ENCODE measurements at places on chromosomes 5 and 9.
A peak's percentile ranks its signal among the peaks of the same experiment; 100 is the strongest.

- DNase-seq = no peak
Measured at GRCh38 chr5:15731699-15732098, 231.7 kb downstream of the FBXL7 start.

- no peak for DNase-seq
Measured at GRCh38 chr9:81717747-81718077, 28.4 kb upstream of the TLE1 start.

GRCh38 chr5:173720286-173720952 lies 104.0 kb upstream of the BOD1 start:
- DNase-seq = no peak

DNA sequence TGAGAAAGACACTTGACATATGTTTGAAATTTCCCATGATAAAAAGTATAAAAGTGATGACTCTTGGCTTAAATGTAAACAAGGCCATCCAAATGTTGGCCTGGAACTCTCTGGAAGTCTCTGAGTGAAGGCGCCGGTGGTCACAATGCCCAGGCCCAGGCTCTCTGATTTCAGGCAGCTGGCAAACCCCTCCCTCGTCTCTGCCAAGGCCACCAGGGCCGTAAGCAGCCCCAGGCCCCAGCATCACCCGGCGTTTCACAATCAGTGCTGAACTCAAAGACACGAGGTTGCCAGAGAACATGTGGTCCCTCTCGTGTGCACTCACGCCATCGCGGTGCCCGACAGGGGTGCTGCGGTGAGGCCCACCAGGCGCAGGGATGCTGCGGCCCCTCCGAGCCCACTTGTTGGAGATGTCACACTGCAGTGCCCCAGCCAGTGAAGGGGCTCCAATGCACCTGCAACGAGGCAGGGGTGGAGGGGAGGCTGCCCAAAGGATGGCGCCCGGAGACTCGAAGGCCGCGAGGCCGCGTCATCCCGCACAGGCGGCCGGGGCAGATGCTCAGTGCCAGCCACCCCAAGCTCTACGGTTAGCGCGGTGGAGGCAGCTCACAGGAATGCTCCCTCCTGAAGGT lies 15.0 kb downstream of the LPCAT1 start:
- DNase-seq = no peak

GRCh38 chr9:129854588-129855110 lies 19.4 kb downstream of the USP20 start:
- no peak for DNase-seq

DNA sequence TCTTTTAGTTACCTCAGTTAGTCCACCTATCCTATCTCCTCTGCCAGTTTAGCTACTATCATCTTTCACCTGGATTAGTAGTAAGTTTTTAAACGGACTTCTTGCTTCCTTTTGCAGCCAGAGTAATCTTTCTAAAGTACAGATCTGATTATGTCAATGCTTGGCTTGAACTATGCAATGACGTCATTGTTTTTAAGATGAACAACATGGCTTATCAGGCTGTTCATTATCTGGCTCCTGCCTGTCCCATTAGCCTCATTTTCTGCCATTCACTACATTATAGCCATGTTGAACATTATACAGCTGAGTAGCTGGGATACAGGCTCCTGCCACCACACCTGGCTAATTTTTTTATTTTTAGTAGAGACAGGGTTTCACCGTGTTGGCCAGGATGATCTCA lies 98.7 kb downstream of the RANBP17 start:
- no peak for DNase-seq

DNA sequence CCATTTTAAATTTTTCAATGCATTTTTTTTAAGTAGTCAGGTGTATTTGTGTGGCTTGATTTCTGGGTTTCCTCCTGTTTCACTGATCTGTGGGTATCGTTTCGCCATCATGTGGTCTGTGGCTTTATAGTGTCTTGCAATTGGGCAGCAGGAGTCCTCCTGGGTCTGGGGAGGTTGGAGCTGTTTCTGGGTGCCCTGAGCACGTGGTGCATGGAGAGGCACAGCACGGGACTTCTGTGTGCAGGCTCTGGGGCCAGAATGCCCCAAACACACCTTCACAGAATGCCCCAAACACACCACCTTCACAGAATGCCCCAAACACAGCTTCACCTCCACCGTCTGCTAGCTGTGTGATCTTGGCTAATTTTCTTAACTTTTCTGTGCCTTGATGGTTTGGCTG lies 82.6 kb upstream of the COL5A1 start:
- no peak for DNase-seq

DNA sequence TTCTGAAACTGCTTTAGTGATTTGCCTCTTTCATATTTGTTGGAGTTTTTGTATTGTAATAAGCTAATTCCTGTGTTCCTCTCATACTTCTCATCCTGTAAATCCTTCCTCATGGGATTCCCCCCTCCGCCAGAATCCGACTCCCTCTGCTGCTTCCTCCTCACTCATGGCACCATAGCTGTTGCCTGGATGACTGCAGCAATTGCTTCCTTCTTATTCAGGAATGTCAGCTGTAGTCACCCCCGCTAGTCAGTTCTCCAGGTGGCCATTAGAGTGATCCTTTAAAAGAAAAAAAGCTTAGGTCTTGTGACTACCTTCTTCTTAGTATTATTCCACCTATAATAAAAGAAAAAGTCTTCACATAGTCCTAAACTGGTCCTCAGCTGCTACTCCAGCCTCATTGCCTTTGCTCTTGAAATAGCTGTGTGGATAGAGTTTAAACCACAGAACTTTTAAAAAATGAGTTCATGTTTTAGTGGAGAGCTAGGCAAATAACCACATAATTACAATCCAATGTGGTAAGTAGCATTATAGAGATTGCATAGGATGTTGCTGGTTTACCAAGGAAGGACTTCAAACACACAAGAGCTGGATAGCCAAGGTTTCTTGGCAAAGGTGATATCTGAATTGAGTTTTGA lies 227.3 kb downstream of the KDM4C start:
- no peak for DNase-seq

- DNase-seq = peak; percentile 59
Measured at GRCh38 chr9:12813960-12814876, 39.4 kb downstream of the LURAP1L start.

DNA sequence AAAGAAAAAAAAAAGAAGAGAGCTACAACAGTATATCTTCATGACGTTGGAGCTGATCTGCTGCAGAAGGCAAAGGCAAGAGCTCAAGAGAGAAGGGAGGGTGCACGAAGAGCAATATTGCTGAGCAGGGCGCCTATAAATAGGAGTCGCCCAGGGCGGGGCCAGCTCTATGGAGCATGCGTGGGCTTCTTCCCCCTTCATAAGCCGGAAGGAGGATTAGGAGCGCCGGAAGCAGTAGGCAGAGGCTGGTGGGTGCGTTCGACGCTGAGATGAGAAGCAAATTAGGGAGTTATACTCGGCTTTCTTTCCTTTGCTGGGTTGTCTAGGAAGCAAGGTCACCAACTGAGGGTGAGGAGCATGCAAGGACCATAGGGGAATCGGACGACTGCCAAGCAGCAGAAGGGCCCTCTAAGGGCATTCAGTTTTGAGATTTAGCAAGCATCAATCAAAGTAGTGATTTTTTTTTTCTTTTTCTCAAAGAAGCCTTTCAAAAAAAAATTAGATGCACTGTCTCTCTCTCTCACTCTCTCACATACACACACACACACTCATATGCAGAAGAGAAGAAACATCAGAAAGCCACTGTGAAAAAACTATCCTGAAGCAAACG lies 496.7 kb downstream of the ENC1 start:
- no peak for DNase-seq

- DNase-seq = no peak
Measured at GRCh38 chr9:133709015-133709611, 29.0 kb downstream of the SARDH start.

DNA sequence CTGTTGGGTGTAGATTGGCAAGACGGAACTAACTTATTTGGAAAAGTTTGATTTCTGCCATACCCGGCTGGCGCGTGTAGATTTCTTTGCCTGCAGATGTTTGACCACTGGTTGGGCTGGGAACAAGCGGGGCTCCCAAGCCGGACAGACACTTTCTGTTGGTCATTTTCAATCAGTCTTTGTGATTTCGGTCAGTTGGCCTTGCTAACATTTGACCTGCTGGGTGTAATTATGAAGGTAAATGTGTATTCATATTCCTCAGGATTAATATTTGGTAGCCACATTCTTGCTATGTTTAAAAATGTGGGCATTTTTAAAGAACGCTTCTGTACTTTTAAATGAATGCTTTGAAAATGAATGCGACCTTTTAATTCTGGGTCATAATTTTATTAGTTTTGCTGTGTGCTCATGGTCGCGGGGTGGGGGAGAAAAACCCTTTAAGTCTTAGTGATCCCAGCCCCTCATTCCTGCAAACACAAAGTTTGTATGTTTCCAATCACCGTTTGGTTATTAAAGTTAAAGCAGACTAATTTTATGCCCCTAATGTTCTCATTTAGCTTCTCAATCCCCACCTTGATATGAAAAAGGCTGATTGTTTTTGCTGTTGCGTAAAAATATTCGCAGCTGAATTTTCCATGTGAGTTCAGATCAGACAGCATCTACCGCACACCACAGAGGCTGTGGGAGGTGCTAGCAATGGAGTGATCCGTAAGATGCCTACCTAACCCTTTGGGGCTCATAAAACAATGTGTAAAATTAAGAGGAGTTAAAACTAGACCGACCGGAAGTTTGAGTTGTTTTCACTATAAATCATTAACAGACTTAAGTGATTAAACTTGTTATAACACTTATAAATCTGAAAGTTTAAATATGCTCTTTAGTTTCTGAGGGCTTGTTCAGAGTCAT lies 1.5 kb downstream of the RASGRF2 start:
- no peak for DNase-seq

GRCh38 chr9:6239048-6239461 lies 23.4 kb downstream of the IL33 start:
- DNase-seq = no peak

- no peak for DNase-seq
Measured at GRCh38 chr5:132162945-132163344, 64.7 kb downstream of the P4HA2 start.

DNA sequence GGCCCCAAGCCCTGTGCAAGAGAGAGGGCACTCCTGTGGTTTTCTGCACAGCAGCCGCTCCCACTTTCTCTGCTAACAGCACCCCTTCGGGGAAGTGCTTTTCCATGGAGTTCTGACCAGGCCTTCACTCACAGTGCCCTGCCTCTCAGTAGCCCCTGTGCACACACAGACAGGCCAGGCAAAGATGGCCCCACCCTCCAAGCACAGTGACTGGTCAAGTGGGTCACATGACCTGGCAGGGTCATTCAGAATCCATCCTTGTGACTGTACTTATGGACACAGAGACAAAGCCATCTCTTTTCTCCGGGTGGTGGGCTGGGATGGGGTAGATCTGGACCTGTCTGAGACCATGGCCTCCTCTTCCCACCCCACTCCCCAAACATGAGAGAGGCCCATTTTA lies 82.5 kb downstream of the PSD2 start:
- DNase-seq = no peak

DNA sequence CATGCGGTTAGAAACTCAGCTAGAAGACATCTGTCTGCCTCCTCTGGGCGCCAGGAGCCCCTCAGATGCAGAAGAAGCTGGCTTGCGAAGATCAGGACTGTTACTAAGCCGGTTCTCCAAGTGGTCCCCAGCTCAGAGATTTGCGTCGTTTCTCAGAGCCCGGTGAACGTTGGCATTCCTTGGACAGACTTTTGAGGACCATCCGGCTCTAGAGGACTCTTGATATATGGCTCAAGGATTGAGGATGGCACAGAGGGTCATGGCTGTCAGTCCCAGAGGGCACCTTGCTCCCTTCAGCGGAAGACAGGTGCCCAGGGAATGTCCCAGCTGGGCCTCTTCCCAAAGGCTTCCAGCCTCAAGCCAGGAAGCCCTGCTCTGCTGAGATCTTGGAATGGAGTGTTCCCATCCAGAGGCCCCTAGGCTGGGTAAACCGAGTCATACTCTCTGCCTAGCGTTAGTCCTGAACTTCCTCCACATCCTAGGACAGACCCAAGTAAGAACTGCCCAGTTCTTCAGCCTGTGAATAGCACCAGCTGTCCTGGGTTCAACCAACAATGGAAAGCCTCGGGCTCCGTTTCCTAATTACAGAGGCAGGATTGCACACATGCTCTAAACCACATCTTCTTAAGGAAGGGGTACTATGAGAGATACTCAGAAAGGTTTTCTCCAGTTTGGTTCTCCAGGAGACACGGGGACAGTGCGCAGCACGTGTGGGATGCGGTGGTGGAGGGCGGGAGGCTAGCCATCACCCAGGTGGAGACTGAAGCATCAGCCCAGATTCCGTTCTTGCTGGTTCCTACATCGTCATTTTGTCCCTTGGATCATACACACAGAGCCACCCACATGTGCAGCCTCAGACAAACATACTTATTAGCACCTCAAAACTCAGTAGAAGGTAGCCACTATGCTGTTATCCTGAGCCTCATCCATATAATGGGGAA lies 51.4 kb downstream of the ZNF354C start:
- no peak for DNase-seq

GRCh38 chr5:76776391-76776790 lies 42.4 kb upstream of the F2RL1 start:
- DNase-seq = no peak

- DNase-seq = no peak
Measured at GRCh38 chr9:133468777-133469421, 9.1 kb downstream of the CACFD1 start.

GRCh38 chr5:15577132-15577531 lies 77.2 kb downstream of the FBXL7 start:
- DNase-seq = no peak

DNA sequence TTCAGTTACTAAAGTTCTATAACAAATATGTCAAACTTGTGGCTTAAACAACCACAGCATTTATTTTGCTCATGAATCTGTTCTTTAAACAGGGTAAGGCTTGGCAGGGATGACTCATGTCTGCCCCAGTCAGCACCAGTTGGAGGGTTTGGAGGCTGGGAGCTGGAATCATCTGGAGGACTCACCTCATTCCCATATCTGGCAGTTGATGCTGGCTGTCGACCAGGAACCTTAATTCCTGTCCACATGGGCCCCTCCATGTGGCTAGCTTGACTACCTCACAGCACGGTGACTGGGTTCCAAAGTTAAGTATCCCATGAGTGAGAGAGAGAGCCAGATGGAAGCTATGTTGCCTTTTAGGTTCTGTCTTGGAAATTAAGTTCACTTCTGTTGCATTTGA lies 13.8 kb upstream of the CCL28 start:
- no peak for DNase-seq

GRCh38 chr9:99466104-99466503 lies 244.0 kb downstream of the SEC61B start:
- DNase-seq = no peak

GRCh38 chr5:20105915-20106314 lies 117.9 kb upstream of the CDH18 start:
- DNase-seq = no peak

GRCh38 chr9:37412431-37413151 lies 9.9 kb upstream of the GRHPR start:
- DNase-seq = no peak

- DNase-seq = no peak
Measured at GRCh38 chr9:34689512-34689911, 1.6 kb downstream of the CCL19 start.

- DNase-seq = no peak
Measured at GRCh38 chr5:171469326-171469725, 49.9 kb downstream of the FGF18 start.
